ENCODE measurements at places on chromosomes 16 and 17. TPM values are rescaled to one million over a fixed set of nuclear protein-coding genes. Genes with fewer than 3 reads are reported as not detected.

CES5A gene
- total RNA-seq, result not detected

DNA sequence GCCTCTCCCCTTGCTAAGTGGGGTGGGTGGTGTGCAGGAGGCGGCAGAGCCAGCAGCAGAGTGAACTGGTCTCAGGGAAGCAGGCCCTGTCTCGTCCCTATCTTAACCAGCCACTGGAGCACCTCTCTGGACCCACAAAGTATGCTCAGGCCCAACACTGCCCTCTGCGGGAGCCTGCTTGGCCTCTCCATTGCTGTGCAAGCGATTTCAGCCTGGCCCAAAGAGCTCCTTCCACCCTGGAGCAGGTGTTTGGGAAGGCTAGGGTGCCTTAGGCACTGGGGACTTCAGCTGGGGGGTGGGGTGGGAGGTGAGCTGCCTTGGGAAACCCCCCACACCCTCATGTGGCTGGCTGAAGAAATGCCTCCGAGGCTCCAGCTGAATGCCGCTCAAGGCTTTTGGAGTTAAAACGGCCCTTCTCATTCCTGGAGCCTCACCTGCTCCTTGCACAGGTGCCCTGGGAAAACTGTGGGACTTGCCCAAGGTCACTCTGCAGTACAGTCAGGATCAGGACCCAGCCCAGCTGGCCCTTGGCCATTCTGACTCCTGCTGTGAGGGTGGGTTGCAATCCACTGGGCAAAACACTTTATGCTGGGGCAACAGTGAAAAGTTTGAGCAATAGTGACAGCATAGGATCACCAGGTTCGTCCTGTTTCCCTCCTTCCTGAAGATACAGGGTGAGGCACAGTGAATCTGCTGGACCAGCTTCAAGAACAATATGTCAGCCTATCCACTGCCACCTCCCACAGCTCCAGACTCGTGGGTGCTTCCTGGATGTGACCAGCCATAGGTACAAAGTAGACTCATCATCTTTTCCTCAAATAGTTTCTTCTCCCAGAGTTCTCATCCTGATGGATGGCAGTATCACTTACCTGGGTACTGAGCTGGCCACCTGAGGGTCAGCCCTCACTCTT, 5.9 kb upstream of the UBE2O start:
- no peak for DNase-seq

GRCh38 chr17:76700617-76701470, 9.9 kb downstream of the MXRA7 start:
- no peak for DNase-seq

- DNase-seq, result no peak
These were observed 14.6 kb downstream of the RGS11 start for GRCh38 chr16:261031-261691.

DNA sequence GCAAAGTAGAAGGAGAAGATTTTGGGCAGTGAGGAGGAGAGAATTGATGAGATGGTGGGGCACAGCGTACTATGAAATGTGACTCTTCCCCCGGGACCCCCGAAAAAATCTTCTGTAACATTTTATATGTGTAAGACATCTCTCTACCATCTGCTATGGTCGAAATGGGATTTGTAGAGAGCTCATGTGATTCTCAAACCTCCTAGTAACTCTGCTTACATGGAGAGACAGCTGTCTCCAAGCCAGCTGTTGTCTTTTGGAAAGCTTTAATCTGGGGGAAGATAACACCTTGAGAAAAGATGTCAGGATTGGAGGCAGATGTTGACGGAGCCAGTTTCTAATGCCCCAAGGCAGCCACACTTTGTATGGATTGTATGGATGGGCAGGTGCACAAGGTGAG, 94.1 kb downstream of the PRKCB start:
- DNase-seq, result no peak
